ENCODE measurements at places on chromosomes 5 and 9.

- DNase-seq = no peak
These were observed 18.7 kb downstream of the RMI1 start for GRCh38 chr9:83999141-83999918.

DNA sequence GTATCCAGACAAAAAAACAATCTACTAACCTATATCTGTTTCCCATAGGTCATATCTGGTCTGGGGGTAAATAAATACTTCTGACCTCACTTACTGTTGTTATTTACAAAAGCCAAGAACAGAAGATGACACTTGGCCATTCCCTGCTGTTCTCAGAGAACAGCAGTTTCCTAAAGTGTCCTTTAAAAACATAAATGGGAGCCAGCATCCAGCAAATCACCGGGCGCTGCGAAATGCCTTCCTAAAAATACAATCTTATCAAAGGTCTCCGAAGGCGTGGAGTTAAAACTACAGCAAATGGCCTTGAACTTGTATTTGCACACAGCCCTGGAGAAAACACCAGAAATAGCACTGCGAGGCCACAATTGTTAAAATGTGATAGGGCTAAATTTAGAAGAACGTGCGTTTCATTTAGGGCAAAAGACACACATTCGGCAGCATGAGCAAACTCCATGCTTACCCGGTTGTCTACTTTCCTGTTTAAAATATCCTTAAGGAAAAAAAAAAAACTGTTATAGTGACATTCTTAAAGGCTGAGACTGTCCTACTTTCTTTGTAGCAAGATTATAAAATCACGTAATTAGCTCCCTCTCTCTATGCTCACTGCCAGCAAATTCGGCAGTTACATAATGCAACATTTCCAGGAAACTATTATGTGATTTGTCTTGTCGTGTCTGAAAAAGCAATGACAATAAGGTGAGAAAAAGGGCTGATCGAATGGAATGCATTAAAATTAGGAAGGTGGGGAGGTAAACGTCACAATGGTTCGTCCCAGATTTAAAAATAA is 1.5 kb downstream of the NFIL3 start:
- DNase-seq = no peak

DNA sequence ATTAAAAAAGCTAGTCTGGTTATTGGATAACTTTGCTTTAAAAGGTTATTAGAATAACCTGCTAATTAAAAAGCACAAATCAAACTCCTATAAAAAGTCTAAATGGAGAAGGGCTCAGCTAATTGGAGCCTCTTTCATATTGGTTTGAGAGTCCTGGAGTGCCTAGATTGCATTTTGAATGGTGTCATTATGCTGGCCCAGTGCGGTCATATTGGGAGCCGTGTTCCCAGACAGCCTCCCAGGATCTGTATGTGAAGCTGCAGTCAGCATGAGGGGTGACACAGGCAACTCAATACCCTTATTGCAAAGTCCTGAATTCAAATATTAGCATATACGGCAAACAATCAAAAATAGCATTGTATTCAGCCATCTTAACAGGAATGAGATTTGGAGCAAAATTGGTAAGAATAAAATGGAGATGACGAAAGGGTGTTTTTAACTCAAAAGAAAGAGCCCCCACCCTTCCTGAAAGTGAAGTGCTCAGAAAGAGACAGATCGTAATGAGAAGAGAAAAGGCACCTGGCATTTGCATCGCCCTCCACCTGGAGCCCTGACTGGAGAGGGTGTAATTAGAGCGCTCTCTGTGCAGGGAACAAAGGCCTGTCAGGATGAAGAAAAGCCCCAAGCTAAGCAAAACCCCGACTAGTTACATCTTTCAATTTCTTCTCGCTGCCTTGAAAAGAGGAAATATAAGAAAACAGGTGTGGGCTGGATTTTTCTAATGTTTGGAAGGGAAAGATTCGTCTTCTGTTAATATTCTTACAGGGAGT is 621.0 kb upstream of the ADAMTS16 start:
- DNase-seq = no peak

DNA sequence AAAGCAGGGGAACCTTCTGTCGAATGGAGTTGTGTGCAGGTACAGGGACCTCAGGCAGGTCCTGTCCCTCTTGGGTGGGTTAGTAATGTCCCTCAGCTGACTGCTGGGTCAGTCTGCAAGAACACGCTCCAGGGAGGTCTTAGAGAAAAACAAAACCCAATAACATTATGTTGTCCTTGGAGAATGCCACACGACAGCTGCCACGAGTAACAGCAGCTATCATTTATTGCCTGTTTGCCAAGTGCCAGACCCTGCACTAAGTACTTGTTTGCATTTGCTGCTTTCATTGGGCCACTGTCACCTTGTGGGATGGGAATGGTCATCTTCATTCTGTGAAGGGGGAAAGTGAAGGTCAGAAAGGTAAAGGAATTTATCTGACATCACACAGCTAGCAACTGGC is 310.3 kb downstream of the SLIT3 start:
- DNase-seq = no peak

DNA sequence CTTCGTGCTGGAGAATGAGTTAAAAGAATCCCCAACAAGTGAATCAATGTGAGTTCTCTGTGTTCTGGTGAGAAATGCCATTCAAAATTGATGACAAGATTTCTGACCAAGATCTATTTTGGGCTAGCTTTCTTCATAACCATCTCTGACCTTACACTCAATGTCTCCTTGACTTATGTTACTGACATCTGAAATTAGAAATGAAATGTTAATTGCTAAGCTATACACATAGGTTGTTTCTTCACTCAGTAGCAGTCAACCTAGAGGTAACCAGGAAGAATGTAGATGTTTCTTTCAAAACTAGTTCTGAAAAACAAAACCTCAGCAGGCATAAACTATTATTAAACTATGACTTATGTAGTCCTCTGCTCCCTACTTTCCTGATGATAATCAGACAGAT is 2220.7 kb upstream of the C9orf72 start:
- DNase-seq = no peak
